ENCODE measurements at places on chromosomes 6 and 20.

DNA sequence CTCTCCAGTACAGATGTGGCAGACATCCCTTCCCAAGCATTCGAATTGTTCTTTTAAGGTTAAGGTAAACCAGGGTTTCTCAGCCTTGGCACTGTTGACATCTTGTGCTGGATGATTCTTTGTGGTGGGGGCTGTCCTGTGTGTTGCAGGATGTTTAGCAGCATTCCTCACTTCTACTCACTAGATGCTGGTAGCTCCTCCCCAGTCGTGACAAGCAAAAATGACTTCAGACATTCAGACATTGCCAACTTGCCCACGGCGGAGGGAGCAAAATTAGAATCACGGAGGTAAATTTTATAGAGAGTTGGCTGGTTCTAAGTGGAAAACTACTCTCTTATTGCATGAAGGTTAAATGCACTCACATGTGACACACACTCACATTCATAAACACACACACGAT lies 188.7 kb downstream of the GMPR start:
- DNase-seq: no peak

GRCh38 chr6:1027795-1028569 lies 283.9 kb upstream of the FOXQ1 start:
- DNase-seq: no peak

- no peak for DNase-seq
These were observed 87.4 kb downstream of the TMEM200A start for GRCh38 chr6:130453230-130453629.

GRCh38 chr6:37889486-37889885 lies 70.0 kb downstream of the ZFAND3 start:
- no peak for DNase-seq

GRCh38 chr20:22986601-22987000 lies 48.5 kb upstream of the SSTR4 start:
- DNase-seq: no peak

GRCh38 chr6:64034910-64035655 lies 399.5 kb downstream of the PHF3 start:
- no peak for DNase-seq

DNA sequence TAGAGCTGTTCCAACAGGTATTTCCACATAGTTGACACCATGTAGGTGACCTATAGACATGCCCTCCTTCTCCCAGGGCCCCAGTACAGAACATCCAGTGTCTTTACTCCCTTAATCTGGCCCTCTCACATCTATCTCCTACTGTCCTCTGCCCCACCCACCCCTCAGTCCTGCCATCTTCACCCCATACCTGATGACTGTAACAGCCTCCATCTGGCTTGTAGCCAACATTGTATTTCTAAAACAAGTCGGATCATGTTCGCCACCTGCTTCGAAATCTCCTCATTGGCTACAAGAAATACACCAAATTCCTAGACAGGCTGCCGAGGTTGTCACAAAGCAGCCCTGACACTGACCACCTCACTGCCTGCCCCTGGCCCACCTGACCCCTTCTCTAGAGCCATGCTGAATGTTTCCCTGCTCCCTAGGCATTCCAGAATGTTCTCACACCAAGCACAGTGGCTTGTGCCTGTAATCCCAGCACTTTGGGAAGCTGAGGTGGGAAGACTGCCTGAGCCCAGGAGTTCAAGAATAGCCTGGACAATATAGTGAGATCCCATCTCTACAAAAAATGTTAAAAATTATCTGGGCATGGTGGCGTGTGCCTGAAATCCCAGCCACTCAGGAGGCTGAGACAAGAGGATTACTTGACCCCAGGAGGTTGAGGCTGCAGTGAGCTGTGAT lies 6.0 kb downstream of the ZC3H12D start:
- no peak for DNase-seq

DNA sequence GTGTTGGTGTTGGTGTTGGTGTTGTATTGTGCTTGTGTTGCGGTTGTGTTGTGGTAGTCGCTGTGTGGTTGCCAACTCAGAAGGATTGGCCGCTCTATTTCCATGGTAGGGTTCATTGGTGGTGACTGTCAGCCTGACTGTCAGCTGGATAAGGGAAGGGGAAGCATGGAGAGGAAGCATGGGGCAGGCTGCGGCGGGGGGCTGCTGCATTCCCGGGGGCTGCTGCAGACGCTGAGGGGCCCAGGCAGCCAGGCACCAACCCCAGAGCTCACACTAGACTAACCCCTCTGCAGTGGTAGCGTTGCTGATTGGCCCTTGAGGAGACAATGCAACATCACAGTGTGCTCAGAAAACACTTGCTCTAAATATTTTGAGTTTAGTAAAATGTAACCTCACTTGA lies 199.2 kb downstream of the SMOC2 start:
- no peak for DNase-seq

DNA sequence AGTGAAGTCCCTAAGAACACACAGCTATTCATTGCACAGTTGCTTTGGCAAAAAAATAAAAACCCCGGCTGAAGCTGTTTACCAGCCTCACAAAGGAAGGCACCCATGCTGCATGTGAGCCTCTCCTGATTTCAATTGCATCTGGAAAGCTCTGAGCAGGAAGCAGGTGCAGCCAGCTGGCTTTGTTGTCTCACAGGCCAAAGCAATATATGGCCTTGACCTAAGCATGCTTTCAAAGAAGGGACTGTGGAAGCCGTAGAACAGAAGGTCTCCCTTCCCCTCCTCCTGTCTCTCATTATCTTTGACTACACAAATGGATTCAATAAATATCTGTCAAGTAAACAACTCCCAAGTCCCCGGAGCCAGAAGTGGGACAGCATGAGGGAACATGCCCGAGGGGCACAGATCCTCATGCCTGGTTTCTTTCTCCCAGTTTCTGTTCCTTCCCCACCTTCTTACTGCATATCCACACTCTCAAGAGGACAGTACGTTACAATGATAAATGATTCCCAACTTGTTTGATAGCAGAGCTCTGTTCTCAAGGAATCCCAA lies 57.2 kb upstream of the PCSK2 start:
- no peak for DNase-seq

- DNase-seq: no peak
These were observed 366.2 kb downstream of the DHX35 start for GRCh38 chr20:39328347-39328746.

- no peak for DNase-seq
These were observed 266.5 kb downstream of the C6orf118 start for GRCh38 chr6:165042912-165043311.

DNA sequence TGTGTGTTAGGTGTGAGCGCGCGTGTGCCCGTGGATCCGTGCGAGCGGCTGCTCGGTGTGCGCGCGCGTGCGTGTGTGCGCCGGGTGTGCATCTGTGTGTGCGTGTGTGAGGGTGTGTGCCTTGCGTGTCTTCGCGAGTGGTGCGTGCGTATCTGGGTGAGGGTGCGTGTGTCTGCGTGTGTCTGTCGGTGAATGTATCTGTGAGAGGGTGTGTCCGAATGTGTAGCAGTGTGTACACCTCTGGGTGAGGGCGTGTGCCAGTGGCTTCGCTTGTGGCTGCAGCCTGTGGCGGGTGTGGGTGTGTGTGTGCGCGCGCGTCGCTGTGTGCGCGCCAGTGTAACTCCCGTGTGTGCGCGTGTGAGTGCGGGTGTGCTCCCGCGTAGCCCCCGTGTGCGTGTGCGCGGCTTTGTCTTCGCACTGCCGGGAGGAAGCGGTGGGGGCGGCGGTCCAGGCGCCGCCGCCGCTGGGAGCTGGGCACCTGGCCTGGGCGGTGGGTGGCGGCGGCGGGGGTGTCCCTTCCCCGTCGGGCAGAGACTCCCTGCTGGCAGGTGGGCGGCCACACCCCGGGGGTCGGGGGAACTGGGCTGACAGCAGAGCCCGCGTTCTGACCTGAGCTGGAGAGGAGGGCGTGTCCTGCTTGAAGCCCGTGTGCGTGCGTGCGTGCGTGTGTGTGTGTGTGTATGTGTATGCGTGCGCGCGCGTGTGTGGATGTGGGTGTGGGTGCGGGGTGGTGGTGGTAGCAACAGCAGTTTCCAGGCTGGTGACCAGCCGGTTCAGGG lies 61.3 kb upstream of the EPB41L1 start:
- DNase-seq: peak; percentile 66

DNA sequence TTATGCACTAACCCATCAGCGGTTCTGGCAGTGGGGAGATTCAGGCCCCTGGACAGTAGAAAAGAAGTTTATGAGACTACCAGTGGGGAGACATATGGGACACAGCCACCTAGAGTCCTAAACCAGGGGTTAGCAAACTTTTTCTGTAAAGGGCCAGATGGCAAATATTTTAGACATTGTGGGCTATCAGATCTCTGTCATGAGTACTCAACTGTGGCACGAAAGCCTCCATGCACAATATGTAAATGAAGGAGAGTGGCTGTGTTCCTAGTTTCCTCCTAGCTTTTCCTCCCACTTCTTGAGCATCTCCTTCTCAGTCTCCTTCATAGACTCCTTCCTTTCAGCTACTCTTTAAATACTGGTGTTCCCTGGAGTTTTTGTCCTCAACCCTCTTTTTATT lies 3.3 kb upstream of the HLA-DMA start:
- DNase-seq: no peak

DNA sequence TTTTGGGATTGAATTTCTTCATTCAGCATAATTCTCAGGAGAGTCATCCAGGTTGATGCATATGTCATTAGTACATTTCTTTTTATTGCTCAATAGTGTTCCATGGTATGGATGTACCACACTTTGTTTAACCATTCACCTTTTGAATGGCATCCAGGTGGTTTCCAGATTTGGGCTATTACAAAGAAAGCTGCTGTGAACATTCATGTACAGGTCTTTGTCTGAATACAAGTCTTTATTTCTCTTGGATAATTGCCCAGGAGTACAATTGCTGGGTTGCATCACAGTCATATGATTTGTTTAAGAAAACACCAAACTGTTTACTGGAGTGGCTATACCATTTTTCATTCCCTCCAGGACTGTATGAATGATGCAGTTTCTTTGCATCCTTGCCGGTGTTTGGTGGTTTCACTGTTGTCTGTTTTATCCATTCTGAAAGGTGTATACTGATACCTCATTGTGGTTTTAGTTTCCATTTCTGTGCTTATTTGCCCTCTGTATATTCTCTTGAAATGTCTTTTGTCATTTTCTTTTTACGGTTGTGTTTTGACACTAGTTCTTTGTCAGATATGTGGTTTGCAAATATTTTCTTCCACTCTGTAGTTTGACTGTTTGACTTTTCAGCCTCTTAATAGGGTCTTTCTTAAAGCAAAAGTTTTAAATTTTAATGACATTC lies 8.8 kb downstream of the CDKAL1 start:
- no peak for DNase-seq

- peak; percentile 87 for DNase-seq
These were observed 7.6 kb upstream of the TMEM14A start for GRCh38 chr6:52663120-52663935.

- no peak for DNase-seq
These were observed 4.0 kb downstream of the STK4 start for GRCh38 chr20:44970243-44970757.

DNA sequence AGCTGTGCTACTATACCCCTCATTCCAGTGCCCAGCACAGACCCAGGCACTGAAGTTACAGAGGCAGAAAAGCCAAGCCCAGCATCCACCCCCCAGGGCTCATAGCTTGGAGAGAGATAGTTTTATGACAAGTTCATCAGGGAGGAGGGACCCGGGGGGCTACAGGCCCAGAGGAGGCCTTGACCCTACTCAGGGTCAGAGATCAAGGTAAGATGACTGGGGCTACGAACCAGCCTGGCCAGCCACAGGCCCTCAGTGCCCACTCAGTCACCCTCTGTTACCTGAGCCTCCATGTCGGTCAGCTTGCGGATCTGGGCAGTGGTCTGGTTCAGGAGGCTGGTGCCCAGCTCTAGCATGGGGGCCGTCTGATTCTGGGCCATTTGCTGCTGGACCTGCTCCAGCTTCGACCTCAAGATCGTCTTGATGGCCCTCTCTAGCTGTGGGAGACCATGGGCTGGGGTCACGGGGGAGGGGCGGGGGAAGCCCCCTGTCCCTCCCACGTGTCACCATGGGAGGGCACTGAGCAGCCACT lies 26.1 kb downstream of the ANGPT4 start:
- no peak for DNase-seq

DNA sequence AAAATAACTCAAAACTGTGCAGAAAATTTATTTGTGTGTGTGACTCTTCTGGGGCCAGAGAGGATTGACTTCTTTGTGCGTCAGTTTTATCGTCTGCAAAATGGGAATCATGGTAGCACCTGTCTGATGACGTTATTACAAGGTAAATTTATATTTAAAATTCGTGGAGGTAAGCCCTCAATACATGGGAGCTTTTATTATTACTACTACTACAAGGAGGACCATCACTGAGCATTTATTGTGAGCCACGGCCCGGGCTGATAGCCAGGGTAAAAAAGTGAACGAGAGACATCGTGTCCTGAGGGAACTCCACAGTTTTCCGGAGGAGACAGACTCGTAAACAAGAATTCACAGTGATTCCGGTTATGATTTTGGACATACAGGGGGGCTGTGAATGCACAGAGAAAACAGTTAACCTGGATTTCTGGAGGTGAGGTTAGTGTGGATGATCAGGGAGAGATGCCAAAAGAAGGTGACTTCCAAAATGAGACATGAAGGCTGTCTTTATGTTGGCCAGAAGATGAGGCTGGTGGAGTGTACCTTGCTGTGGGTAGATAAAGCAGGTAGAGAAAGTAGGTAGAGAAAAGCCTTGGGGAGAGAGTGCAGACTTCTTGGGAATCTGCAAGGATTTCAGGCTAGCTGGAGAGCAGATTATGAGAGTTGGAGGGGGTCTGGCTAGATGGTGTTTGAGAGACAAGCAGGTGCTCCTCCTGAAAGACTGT lies 10.6 kb upstream of the SERINC3 start:
- peak; percentile 34 for DNase-seq

- DNase-seq: no peak
These were observed 44.4 kb downstream of the DSTN start for GRCh38 chr20:17614176-17614811.

DNA sequence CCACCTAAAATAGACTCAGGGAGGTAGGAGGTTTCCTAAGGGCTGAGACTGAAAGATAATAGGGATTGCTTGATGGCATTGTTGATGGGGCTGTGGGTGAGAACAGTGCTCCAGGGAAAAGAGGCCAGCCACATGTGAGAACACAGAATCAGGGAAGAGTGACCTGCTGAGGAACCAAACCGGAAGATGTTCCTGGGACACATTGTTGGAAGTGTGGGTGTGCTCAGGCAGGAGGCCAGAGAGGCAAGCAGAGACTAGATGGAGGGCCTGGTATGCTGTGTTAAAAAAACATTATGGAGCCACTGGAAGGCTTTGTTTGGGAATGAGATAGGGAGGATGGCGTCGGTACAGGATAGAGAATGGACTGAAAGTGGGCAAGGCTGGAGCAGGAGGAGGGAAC lies 23.3 kb downstream of the RNF144B start:
- DNase-seq: no peak

GRCh38 chr20:17648315-17648646 lies 33.8 kb downstream of the RRBP1 start:
- DNase-seq: no peak

DNA sequence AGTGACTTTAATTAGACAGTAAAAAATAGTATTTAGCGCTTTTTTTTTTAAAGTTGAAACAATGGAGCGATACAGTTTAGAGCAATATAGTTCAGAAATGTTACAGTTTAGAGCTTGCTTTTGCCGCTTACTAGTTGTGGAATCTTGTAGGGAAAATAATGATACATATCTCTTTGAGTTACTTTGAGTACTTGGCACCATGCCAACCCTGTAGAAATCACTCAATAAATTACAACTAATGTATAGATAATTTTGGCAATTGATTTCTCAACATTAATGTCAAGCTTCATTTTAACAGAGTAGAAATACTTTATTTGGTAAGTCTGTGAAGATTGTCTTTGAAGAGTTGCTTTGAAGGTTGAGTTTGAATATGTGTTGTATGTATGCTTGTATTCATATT lies 27.4 kb downstream of the CDC40 start:
- DNase-seq: no peak

GRCh38 chr20:47361057-47361915 lies 4.8 kb upstream of the ZMYND8 start:
- DNase-seq: peak; percentile 46

- peak; percentile 42 for DNase-seq
These were observed 16.4 kb upstream of the CFAP206 start for GRCh38 chr6:87391334-87391733.

All from cerebellar cortex (tissue), 1 donor.